Epithelial cell of umbilical artery (primary cell): ENCODE measurements at places on chromosomes 6 and 20. TPM values are rescaled to one million over a fixed set of nuclear protein-coding genes. Genes with fewer than 3 reads are reported as not detected.

The SCGN gene
- total RNA-seq: not detected in 2 replicates

The EPB41L1 gene
- total RNA-seq: 0.97 and 4.9 TPM in 2 replicates

The TMEM63B gene
- 12.7 and 19.3 TPM in 2 replicates for total RNA-seq

The SLC24A3 gene
- total RNA-seq: not detected in 2 replicates

The TMEM244 gene
- not detected in 2 replicates for total RNA-seq

The CCM2L gene
- total RNA-seq: 5.5 and 9.1 TPM in 2 replicates

The CCN6 gene
- not detected in 2 replicates for total RNA-seq

The CLVS2 gene
- total RNA-seq: not detected in 2 replicates

The BTN1A1 gene
- not detected in 2 replicates for total RNA-seq

The SAPCD1 gene
- total RNA-seq: 0.65 TPM in 1 of 2 replicates, not detected in the other

The KCNK15 gene
- total RNA-seq: under 0.01 TPM in 1 of 2 replicates, not detected in the other

The AGPAT4 gene
- 7.5 and 8.1 TPM in 2 replicates for total RNA-seq

The WFDC2 gene
- not detected in 2 replicates for total RNA-seq

The LY86 gene
- total RNA-seq: not detected in 2 replicates

The TCP11 gene
- under 0.01 TPM in 1 of 2 replicates, not detected in the other for total RNA-seq

The FAM83D gene
- total RNA-seq: 21.1 and 43.8 TPM in 2 replicates

The UNC5CL gene
- total RNA-seq: under 0.01 TPM in 1 of 2 replicates, not detected in the other

The SLC22A2 gene
- not detected in 2 replicates for total RNA-seq

The MATN4 gene
- total RNA-seq: not detected in 2 replicates

The HMGCLL1 gene
- total RNA-seq: not detected in 2 replicates

The RAB32 gene
- 146 and 196 TPM in 2 replicates for total RNA-seq

The SPATS1 gene
- not detected in 2 replicates for total RNA-seq

The LRP11 gene
- 24.7 and 36.2 TPM in 2 replicates for total RNA-seq

The LIME1 gene
- 1.3 and 4.3 TPM in 2 replicates for total RNA-seq

The LTA gene
- not detected in 2 replicates for total RNA-seq

The LCA5 gene
- total RNA-seq: 3.2 and 5.8 TPM in 2 replicates

The NOTCH4 gene
- 42.4 and 52.3 TPM in 2 replicates for total RNA-seq

The PFDN4 gene
- total RNA-seq: 154 and 192 TPM in 2 replicates

The MYH7B gene
- total RNA-seq: not detected in 2 replicates

The RAET1L gene
- total RNA-seq: not detected in 2 replicates

The GRM1 gene
- total RNA-seq: not detected in 2 replicates

The BANF2 gene
- not detected in 2 replicates for total RNA-seq

The TFAP2D gene
- total RNA-seq: not detected in 2 replicates

The FAM83B gene
- not detected in 2 replicates for total RNA-seq

The FNDC1 gene
- under 0.01 TPM in 1 of 2 replicates, not detected in the other for total RNA-seq

The LTB gene
- 3.2 and 6.7 TPM in 2 replicates for total RNA-seq

The SPAG4 gene
- 11.2 and 23.4 TPM in 2 replicates for total RNA-seq

The RBM38 gene
- 10.9 and 16.2 TPM in 2 replicates for total RNA-seq

The EPM2A gene
- total RNA-seq: 5.5 TPM in 2 replicates

The RSPH9 gene
- 0.15 and 0.32 TPM in 2 replicates for total RNA-seq

The CHMP4B gene
- 47.4 and 77.1 TPM in 2 replicates for total RNA-seq

The MRPS10 gene
- total RNA-seq: 57.2 and 67.3 TPM in 2 replicates

The SLC22A23 gene
- 1.9 and 3.8 TPM in 2 replicates for total RNA-seq

The MEP1A gene
- total RNA-seq: not detected in 2 replicates

The TFAP2B gene
- total RNA-seq: not detected in 2 replicates

The CLPSL2 gene
- not detected in 2 replicates for total RNA-seq

The RNF182 gene
- 0.32 and 0.61 TPM in 2 replicates for total RNA-seq
